Ovary (tissue), 10 donors: ENCODE measurements at places on chromosomes 5 and 9. TPM values are rescaled to one million over a fixed set of nuclear protein-coding genes. Genes with fewer than 3 reads are reported as not detected.
A peak's percentile ranks its signal among the peaks of the same experiment; 100 is the strongest.

The PRR16 gene
- 1.5 TPM for total RNA-seq

- DNase-seq = no peak
Measured at GRCh38 chr5:142009886-142010285, 2.9 kb downstream of the GNPDA1 start.

The SMIM3 gene
- 27.4 TPM for total RNA-seq

The DDX4 gene
- not detected for total RNA-seq

- no peak for DNase-seq
Measured at GRCh38 chr9:36800455-36800854, 227.8 kb downstream of the MELK start.

GRCh38 chr5:136605638-136606037 is 240.3 kb upstream of the TRPC7 start:
- DNase-seq = no peak

The SUSD3 gene
- total RNA-seq = 36.4 TPM

DNA sequence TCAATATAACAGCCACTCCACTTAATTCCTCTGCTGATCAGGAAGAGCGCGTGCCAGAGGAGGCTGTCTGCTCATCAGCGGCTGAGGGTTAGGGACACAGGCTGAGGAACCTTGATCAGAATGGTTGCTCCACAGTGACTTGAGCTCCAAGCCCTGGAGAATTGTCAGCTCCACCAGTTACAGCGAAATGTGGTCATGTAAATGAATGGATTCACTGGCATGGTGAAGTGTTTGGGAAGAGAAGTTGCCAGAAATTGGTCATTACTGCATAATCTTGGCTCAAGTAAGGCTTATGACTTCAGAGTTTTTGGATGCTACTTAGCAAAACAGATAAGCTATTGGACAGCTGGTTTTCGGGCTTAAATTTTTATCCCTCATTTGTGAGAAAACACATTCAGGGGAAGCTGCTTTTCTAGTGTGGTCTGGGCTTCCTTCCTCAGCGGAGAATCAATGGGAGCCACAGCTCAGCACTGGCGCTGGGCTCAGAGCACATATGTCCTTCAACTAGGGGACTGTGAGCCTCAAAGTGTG is 65.0 kb downstream of the PRRT1B start:
- peak; percentile 44 for DNase-seq

DNA sequence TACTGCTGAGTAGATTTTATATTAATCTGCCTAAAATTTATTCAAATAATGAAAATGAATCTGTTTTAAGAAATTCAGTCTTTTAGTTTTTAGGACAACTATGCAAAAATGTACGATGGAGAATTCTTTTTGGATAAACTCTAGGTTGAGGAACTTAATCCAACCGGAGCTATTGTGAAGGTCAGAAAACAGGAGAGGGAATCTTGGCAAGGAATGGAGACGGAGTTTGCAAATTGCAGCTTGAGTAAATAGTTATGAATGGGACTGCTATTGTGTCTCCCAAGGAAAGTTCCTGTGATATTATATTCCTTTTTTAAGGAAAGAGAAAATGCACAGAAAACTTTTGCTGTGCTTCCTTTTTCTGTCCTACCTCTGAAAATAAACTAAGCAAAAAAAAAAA is 67.9 kb downstream of the IQGAP2 start:
- no peak for DNase-seq

The SPINK14 gene
- not detected for total RNA-seq

GRCh38 chr9:77829420-77829819 is 181.3 kb upstream of the GNA14 start:
- DNase-seq = no peak

The GAPVD1 gene
- total RNA-seq = 36.5 TPM

GRCh38 chr5:33363537-33363936 is 77.2 kb upstream of the TARS1 start:
- no peak for DNase-seq

DNA sequence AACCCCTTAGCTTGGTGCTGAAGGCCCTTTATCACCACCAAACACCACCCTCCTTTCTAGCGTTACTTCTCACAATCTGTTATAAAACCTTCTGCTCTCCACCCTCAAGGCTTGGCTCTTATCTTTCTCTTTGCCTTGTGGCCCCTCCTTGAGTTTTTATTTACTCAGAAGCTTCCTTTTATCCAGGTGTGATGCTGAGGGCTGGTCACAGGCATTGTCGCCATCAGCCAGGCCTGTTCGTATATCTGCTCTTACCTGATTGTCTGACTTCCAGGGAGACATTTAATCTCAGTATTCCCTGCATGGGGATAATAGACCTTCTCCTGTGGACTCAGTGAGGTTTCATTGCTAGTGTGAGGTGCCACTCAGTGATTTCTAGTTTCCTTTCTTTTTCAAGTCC is 34.2 kb downstream of the MEGF10 start:
- DNase-seq = no peak

DNA sequence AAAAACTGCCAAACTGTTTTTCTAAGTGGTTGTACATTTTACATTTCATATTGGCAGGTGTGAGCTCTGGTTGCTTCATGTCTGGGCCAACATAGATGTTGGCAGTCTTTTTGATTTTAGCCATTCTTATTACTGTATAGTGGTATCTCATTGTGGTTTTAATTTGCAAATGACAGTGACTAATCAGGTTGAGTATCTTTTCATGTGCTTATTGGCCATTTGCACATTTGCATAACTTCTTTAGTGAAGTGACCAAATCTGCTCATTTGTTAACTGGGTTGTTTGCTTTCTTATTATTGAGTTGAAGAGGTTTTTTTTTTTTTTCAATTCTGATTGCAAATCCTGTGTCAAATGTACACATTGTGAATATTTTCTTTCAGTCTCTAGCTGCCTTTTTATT is 36.9 kb upstream of the MSX2 start:
- DNase-seq = no peak

DNA sequence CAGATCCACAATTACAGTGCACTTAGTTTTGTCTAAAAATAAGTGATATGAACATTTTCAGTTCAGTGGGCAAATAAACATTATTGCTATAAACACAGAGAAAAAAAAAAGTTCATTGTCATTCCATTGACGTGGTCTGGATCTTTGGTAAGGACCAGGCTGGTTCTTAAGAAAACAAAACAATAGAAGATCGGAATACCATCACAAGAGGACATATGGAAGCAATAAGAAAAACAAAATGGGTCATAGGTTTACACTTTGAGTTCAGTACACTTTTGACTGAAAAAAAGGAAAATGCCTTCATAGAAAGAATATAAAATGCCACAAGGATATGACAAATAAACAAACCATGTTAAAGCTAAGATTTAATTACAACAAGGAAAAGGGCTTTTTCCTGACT is 289.5 kb upstream of the TYRP1 start:
- DNase-seq = no peak

The OR13F1 gene
- not detected for total RNA-seq

DNA sequence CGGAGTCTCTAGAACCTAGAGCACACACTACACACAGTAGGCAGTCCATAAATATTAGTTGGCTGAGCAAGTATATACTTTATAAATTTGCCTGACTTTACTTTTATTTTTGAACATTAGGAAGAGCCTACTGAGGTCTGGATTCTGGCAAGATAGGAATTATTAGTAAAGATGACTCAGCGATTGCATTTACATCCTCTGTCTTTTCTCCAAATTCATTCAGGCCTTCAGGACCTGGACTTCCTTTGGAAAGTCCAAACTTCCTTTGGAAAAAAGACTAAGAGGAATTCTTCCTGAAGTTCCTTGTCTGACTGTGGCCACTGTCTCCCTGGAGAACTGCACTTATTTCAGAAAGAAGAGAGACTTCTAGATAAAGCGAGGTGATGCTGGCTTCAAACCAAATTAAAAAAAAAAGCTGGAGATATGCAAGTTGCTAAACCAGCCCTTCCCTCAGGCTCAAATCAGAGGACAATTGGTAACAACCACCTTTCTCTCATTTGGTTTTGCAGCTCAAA is 251.3 kb downstream of the GAS1 start:
- no peak for DNase-seq

DNA sequence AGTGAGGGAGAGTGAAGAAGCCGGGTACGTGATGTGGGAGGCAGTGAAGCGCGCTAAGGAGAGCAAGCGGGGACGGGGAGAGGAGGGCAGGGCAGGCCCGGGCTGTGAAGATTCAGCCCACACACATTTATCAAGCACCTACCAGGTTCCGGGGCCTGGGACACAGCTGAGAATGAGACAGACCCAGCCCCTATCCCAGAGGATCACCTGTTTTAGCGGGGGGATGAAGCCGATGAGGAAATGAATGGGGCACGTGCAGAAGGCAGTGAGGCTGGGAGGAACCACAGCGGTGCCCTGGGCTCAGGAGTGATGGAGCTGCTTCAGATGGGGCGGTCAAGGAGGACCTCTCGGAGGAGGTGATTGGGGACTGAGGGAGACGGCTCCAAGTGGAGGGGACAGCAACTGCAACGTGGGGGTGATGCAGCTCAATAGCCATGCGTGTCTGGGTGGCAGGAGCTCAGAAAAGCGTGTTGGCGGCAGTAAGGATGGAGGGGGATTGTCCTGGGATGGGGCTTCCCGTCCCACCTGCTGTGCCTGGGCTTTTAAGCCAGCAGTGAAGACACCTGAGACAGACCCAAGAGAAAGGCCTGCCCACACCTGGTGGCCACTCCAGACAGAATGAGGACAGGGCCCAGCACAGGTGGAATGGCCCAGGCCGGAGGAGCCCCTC is 77.5 kb upstream of the UNC5A start:
- DNase-seq = no peak
